DMS79 (cell line): ENCODE measurements at places on chromosomes 5 and 9.
A peak's percentile ranks its signal among the peaks of the same experiment; 100 is the strongest.

GRCh38 chr9:113967380-113967779 is 91.3 kb downstream of the ZNF618 start:
- no peak for DNase-seq

DNA sequence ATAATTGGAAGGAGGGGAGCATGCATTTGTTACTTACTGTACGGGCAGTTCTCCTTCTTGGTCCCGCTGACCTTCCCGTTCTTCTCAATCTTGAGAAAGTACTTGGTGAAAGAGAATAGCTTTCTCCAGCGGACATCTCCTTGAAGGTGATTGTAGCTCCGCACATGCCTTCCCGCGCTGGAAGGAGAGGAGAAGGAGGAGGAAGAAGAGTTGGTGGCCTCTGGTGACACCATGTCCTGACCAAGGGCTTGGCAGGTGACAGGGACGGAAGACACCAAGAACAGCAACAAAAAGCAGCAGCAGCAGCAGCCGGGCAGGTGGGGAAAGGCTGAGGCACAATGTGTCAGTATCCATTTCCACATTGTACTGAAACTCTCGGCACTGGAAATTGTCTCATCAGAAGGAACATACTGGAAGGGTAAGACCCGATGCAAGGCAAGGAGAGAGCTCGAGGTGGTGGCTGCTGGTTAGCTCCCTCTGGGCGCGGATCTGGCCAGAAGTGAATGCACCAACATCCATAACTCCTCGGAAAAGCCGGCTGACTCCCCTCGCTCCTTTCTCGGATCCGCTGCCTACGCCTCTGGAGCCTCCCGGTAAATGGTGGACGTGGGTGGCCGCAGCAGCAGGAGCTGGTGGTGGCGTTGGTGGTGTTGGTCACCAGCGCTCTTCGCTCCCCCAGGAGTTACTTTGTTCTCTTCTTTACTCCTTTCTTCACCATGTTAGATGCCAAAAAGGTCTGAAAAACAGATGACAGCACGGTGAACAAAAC is 715 bp downstream of the FGF10 start:
- DNase-seq: no peak

DNA sequence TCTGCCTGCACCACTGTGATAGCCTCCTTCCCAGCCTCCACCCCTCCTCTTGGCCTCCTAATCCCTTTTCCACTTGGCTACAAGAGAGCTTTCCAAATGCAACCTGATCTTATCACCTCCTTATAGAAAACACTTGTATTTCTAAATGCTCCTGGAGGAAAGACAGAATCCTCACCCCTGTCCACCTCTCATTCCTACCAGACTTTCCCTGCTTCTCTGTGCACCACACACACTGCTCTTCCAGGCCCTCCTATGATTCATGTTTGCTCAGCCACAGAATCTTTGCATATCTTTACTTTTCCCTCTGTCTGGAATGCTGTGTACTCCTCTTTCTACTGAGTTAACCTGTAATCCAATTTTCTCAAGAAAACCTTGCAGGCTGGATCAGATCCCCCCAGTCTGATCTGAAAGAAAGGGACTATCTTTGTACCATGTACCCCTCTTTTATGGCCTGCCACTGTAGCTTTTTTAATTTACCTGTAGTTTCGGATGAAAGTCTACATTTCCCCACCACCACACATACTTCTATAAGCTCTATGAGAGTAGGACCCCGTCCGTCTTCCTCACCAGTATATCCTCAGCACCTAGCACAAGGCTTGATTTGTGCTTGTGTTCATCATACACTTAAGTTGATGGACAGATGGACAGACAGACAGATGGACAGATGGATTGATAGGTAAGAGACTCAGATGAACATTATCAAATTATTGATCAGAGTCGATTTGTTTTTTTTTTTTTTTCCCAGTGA is 95.3 kb downstream of the GALNT10 start:
- DNase-seq: no peak

DNA sequence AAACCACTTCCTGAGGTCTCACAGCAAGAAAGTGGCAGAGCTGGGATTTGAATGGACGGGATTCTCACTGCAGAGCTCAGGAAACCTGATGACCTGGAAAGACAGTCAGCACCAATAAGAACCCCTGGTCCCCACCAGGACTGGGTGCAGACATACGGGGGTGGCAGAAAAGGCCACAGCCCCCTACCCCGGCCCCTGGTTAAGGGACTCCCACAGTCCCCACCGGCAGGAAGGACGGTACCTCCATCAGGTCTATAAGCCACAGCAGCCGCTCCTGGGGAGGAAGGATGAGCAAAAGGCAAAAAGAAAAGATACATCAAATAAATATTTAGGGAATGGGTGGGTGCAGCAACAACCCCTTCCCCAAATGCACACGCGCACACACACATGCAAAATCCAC is 32.0 kb upstream of the AKNA start:
- no peak for DNase-seq

- no peak for DNase-seq
These were observed 384.9 kb downstream of the RAB3C start for GRCh38 chr5:58967597-58968281.

- DNase-seq: peak; percentile 82
These were observed 7.1 kb downstream of the UBAP1 start for GRCh38 chr9:34185778-34186551.

GRCh38 chr5:165881259-165881658 is 2375.8 kb downstream of the MAT2B start:
- no peak for DNase-seq

- no peak for DNase-seq
These were observed 21.1 kb upstream of the ISCA1 start for GRCh38 chr9:86303316-86303975.

- no peak for DNase-seq
These were observed 102.1 kb upstream of the SSBP2 start for GRCh38 chr5:81853030-81853357.

DNA sequence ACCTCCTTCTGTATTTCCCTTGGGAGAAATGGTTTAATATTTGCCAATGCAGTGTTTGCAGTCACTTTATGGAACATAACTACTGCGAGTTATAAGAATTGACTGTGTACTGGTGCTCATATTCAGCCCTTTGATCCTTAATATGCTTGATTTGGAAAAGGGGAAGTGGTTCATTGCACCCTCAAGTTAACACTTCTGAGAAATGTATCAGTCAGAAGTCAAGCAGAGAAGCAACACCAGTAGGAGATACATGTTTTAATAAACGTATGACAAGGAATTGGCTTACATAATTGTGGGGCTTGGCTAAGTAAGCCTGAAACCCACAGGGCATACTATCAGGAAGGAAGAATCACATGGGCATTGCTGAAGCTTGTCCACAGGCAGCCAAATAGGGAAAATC is 131.0 kb upstream of the SPRY4 start:
- DNase-seq: no peak

GRCh38 chr5:135323701-135324132 is 75.3 kb downstream of the MACROH2A1 start:
- DNase-seq: no peak

DNA sequence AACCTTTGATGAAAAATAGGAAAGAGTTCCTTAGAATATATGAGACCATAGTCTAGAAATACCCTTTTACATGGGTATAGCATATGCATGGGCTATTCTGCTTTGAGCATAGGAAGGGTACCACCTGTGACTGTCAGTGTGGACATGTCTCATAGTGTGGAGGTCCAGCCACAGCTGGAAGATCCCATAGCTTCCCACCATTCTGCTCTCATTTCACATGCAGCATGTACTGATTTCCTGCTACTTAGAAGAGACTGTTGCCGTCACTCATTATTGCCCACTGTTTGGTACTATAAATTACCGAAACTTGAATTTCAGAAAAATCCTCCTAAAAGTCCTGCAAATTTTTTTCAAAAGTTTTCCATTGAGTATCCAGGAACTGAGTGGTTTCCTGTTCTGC is 477.8 kb upstream of the DAB2 start:
- no peak for DNase-seq
